ENCODE measurements at places on chromosomes 7 and 10. TPM values are rescaled to one million over a fixed set of nuclear protein-coding genes. Genes with fewer than 3 reads are reported as not detected.

The MUC3A gene
- total RNA-seq: 144 TPM

GRCh38 chr10:110458266-110458920, 39.3 kb upstream of the DUSP5 start:
- no peak for DNase-seq

The THSD7A gene
- total RNA-seq: 1.6 TPM

- DNase-seq: no peak
These were observed 254.7 kb downstream of the TCERG1L start for GRCh38 chr10:131056781-131057180.

DNA sequence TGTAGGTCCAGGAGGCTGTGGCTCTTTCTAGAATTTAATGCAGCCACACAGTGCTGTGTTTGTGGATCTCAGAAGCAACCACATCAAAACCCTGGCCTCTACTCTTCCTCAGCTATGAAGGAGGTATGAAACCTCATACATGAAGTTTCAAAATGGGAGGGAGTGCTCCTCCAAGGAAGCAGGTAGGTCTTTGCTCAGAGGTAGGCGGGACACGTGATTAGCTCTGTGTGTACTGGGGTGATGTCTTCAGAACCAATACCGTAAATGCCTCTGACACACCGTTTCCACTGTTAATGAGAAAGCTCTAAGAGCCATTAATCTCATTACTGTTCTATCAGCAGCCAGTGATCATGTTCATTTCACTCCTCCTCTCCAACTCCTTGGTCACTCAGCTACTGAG, 126.1 kb downstream of the PLXNA4 start:
- peak; percentile 15 for DNase-seq

GRCh38 chr10:86393362-86393761, 26.8 kb upstream of the GRID1 start:
- DNase-seq: no peak

DNA sequence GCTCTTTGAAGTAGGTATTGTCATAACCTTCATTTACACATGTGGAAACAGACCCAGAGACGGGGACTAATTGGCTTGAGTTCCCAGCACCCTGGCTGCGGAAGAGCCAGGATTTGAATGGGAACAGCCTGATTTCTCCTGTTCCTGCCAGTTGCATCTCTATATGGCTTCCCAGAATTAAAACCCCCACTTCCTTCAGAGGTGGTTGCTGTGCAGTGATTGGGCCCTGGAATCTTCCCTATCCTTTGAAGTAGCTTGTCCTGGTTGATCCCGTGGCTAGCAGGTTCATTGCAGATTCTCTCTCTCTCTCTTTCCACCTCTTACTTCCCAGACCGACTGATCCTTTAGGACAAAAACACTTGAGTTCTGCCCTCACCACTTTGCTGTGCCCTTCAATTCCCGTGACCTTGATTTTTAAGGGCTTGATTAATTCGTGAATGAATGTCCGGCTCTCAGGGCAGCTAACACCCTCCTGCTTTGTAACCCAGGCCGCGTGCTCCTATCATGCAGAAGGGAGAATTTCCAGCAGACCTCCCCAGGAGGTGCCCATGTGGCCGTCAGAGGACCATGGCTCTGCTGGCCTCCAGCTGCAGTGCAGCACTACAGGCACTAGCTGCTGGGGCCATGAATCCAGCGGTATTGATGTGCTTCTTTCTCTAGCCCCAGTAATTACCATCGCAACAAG, 120.6 kb upstream of the AGK start:
- DNase-seq: no peak
